Right cardiac atrium (tissue), 5 donors: ENCODE measurements at places on chromosomes 6 and 20. TPM values are rescaled to one million over a fixed set of nuclear protein-coding genes. Genes with fewer than 3 reads are reported as not detected.

Gene RSPH3
- 10.5 TPM for total RNA-seq

Gene LCA5
- 2.8 TPM for total RNA-seq

Gene ENPP5
- total RNA-seq = 12.7 TPM

Gene ZBTB46
- total RNA-seq = 14.4 TPM

Gene RBPJL
- not detected for total RNA-seq
